ENCODE measurements at places on chromosomes 16 and 17. TPM values are rescaled to one million over a fixed set of nuclear protein-coding genes. Genes with fewer than 3 reads are reported as not detected.

- no peak for DNase-seq
These were observed 23.0 kb downstream of the CDH13 start for GRCh38 chr16:82649766-82650165.

Gene UBTF
- polyA plus RNA-seq: 125 TPM

GRCh38 chr16:77113835-77114234 is 77.2 kb upstream of the MON1B start:
- no peak for DNase-seq

- no peak for DNase-seq
These were observed 141.3 kb downstream of the SALL1 start for GRCh38 chr16:51009813-51010212.

GRCh38 chr17:59427425-59427921 is 96.0 kb downstream of the YPEL2 start:
- DNase-seq: no peak

DNA sequence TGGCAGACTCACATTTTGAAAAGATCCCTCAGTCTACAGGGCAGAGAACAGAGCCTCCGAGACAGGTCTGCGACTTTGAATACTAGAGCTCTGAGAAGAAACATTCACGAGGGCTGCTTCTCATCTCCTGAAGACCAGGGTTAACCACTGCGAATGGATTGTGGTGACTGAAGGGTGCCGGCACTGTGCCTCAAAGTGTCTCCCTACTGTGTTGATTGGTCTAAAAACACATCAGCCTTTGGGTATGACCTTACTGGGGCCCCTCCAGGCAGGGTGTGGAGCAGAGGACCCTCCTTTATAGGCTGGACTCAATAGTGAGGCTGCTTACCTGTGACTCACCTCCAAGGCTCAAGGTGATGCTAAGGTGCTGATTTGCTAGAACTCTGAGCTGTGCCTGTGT is 2.6 kb upstream of the LGALS9 start:
- DNase-seq: no peak

- DNase-seq: no peak
These were observed 7.9 kb upstream of the THUMPD1 start for GRCh38 chr16:20749474-20749873.

- DNase-seq: peak; percentile 89
These were observed at the start of gene SLC43A2 for GRCh38 chr17:1627982-1628855. SLC43A2 (minus strand) TSS chr17:1628834; CDS start chr17:1627874, 960 bp downstream.

- peak; percentile 51 for DNase-seq
These were observed 162.5 kb downstream of the MAF start for GRCh38 chr16:79437764-79438751.

Gene KRTAP9-8
- polyA plus RNA-seq: not detected

Gene SLC46A1
- polyA plus RNA-seq: 16.8 TPM

Gene CDK3
- polyA plus RNA-seq: 17.4 TPM

Gene HS3ST3B1
- 27.7 TPM for polyA plus RNA-seq

DNA sequence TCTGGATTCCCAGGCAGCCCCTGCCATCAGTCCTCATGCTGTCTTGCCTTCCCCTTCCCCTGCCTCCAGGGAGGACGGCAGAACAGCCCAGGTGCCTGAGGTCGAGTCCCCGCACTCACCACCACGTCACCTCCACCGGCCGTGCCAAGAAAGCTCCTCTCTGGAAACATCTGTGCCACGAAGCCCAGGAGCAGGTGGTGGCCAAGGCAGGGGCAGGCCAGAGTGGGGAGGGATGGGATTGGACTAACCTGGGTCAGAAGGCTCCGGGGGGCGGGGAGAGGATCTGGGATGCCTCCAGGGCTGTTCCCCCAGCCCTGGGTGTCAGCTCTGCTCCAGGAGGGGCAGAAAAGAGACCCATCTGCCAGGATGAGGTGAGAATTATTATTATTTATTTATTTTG is 7.4 kb upstream of the DPEP1 start:
- no peak for DNase-seq

DNA sequence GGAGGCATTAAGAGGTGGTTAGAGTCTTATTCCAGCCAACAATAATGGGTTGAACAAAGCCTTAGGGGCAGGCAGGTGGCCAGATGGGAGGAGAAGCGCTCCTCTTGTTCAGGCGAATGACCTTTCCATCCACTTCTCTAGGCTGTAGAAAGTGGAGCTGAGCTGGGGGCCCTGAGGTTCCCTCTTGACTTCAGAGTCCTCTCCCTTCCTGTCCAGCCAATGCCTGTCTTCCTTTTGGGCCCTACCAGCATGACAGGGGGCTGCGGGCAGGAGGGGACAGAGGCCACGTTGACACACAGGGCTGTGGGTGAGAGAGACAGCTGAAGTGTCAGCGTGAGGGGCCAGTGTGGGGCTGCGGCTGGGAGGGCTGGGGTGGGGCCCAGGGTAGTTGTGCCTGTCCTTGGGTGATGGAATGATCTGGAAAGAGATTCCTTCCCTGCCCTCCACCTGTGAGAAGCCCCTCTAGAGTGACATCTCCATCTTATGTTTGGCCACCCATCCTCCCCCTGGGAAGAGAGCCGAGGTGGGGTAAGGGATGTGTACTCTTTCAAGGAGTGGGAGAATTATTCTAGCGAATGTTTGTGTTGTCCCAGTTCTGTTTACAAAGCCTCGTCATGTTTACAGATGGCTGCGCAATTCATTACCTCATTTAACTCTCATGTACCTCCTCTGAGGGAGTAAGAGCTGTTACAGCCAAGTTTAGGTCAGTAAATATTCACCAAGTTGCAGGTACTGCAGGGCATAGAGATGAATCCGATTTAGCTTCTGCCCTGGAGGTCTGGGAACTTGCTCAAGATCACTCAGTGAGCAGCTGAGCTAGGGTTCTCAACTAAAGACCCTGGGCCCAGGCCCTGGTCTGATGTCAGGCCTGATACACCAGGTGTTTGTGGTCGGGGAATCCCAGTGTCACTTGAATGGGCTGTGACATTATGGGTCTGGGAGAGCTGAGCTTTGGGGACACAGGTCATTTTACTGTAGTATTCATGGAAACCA is 3.3 kb downstream of the ERBB2 start:
- DNase-seq: no peak

GRCh38 chr16:35533683-35534082 is 2074.3 kb downstream of the TP53TG3F start:
- DNase-seq: no peak

Gene MYH11
- 12.7 TPM for polyA plus RNA-seq

Gene BCAR1
- polyA plus RNA-seq: 70.9 TPM

GRCh38 chr17:72063262-72063661 is 57.6 kb upstream of the SOX9 start:
- no peak for DNase-seq

Gene ICAM2
- 33.1 TPM for polyA plus RNA-seq

Gene CDH3
- polyA plus RNA-seq: 62.2 TPM

DNA sequence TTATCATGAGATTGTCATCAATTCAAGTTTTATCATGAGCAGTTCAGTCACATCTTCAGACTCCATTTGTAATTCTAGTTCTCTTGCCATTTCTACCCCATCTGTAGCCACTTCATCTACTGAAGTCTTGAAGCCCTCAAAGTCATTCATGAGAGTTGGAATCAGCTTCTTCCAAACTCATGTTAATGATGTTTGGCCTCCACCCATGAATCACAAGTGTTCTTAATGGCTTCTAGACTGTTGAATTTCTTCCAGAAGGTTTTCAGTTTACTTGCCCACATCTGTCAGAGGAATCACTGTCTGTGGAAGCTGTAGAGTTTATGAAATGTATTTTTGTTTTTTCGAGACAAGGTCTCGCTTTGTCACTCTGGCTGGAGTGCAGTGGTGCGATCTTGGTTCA is 16.0 kb downstream of the NSRP1 start:
- DNase-seq: no peak

Gene LCMT1
- 64.2 TPM for polyA plus RNA-seq

DNA sequence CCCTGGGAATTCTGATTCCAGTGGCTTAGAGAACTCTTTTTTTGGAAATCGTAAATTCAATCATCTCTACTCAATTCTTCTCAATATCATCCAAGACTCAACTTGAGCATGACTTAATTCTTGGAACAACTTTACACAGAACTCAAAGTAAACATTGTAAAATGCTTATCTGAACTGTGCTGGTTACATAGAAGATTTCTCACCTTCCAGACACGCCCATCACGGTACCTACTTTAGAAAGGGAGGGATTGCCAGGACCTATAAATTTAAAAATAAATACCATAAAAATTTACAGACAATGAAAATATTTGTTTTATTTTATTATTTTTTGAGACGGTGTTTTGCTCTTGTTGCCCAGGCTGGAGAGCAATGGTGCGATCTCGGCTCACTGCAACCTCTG is 26.5 kb downstream of the MAP1LC3B start:
- no peak for DNase-seq

Measured in renal pelvis (tissue), 12 donors.